HCT116 (cell line): ENCODE measurements at places on chromosomes 3 and 15. TPM values are rescaled to one million over a fixed set of nuclear protein-coding genes. Genes with fewer than 3 reads are reported as not detected.
A peak's percentile ranks its signal among the peaks of the same experiment; 100 is the strongest.

DNA sequence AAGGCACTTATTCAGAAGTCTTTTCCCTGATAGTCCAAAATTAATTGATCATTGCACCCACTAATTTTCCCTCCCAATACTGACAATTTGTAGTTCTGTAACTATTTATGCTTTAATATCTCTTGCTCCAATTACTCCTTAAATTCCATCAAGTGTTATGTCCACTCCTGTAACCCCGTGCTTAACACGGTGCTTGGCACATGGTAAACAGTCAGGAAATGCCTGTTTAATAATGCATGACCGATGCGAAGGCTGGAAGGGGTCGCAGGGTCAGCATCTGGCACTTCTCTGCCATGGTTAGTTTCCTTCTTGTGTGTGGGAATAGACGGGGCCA lies 553 bp upstream of the SEC22A start:
- no peaks in the 10 kb centered on the region for H3K27me3 ChIP-seq
- H3K4me3 ChIP-seq, result peak overlapping the region; percentile 98
- no peaks in the 10 kb centered on the region for H3K36me3 ChIP-seq
- H3K27ac ChIP-seq, result peak overlapping the region; percentile 48
- DNase-seq, result no peak

SPSB4 gene
- 0.57 TPM for total RNA-seq

DNA sequence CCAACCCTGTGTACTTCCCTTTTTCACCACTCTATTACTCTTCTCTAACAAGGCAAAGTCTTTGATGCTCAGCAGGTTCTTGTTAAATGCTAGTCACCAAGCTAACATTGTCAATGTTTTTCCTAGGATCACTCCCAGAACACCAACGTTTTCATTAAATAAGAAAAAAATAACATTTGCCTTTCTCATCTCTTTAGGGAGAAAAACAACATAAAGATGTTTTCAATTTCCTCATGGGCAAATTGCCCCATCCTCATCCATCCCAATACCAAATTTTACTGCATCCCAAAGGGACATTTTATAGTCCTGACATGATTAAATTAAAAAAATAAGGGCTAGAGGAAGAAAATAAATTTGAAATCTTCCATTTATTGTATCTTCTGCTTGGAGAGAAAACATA lies 106.5 kb downstream of the SUCNR1 start:
- no peaks in the 10 kb centered on the region for H3K36me3 ChIP-seq
- H3K27ac ChIP-seq, result no peak overlapping the region
- peaks cover 30% of the 10 kb centered on the region for H3K4me1 ChIP-seq
- no peaks in the 10 kb centered on the region for H3K27me3 ChIP-seq

PLA2G4F gene
- 0.05 TPM for total RNA-seq

ALDH1L1 gene
- total RNA-seq, result 0.81 TPM
